Cardiac muscle cell (in vitro differentiated cells and primary cell): ENCODE measurements at places on chromosomes 7 and 10.

- DNase-seq: no peak
These were observed 930 bp downstream of the KNDC1 start for GRCh38 chr10:133160826-133161471.

DNA sequence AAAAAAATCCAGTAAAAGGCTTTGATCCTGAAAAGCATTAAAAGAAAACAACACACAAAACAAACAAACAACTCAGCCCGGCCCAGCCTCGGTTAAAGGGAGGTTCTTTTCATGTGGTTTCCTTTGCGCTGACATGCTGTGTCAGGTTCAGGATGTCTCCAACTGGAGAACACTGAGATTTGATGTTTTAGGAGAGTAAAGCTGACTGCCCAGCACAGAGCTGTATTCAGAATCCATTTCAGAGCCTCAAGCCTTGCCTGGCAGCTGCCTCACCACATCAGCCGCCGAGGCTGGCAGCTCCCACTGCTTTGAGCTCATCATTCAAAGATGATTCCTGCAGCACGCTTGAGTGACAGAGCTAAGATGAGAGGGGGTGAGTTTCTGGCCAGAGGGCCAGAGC is 205.8 kb upstream of the LYZL1 start:
- no peak for DNase-seq

DNA sequence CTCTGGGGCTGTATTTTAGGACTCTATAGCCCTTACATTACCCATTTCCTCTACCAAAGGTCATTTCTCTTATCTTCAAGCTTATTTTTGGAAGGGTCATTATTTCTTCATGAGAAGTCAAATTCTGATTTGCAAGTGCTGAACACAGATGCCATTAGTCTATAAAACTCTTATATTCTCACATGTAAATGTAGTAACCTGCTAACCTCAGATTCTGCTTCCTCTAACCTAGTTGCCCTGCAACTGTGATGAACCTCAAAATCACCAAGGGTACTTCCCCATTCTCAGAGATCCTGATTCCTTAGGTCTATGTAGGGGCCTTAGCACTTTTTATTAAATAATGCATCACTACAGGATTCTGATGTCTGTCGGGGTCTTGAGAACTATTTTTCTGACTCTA is 6.3 kb downstream of the FAS start:
- no peak for DNase-seq

- no peak for DNase-seq
These were observed 23.9 kb downstream of the SLC25A40 start for GRCh38 chr7:87852306-87852705.

DNA sequence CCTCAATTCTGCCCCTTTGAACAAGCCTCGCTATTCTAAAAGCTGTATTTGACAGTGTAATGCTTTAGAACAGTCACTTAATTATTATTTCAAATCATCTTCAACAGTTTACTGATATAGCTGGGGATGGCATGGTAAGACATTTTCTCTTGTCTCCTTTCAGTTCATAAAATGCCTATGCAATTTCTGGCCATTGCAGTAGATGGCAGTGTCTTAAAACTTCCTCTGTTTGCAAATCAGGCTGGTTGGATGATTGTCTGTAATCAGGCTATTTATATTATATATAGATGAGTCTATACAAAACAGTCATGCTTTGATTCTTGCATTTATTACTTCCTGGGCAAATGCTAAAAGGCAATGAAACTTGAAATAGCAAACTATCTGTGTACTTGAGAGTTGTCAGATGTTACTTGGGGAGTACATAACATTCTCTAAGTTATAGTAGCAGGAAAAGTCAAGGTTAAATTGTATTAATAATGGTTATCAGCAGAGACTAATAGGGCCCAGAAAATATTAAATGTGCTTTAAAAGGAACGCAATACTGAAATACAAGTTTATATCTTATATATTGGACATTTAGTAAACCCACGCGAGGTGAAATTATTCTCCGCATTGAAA is 55.5 kb upstream of the LHFPL3 start:
- DNase-seq: peak; percentile 36

GRCh38 chr10:21217748-21218367 is 307.6 kb downstream of the SKIDA1 start:
- no peak for DNase-seq

DNA sequence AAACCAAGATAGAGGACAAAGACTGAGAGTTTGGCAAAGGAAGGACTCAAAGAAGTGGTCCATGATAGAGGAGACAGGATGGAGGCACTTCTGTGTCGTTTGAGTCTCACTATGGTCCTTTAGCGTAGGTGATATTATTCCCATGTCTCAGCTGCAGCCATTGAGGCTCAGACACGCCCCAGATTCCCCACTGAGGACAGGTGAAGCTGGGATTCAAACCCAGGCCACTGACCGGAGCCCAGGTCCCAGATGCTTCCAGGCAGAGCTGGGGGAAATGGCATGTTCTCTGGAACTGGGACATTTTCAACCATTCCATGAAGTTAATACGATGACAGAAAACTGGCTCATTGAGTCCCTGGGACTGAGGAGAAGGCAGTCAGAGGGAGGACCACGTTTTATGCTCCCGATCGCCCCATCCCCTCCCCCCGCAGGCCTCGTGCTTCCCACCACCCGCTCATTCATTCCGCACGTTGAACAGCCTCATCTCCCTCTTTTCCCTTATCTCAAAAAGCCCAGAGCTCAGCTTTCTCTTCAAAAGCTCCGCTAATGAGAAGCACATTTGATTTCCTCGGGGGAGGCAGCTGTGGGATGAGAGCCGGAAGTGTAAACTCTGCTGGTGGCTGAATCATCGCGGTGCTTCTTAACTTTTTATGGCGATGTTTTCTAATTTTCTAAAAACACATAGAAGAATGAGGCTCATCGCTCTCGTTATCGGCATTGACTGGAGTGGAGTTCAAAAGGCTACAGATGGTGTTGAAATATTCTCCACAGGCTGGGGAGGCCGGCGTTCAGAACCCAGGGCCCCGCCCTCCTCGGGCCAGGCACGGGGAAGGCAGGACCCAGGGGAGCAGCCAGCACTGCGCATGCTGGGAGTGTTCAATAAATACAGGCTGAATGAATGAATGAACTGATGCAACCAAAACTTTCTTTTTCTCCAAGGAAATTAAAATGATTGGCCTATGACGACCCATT is 64.0 kb downstream of the OAT start:
- peak; percentile 50 for DNase-seq

DNA sequence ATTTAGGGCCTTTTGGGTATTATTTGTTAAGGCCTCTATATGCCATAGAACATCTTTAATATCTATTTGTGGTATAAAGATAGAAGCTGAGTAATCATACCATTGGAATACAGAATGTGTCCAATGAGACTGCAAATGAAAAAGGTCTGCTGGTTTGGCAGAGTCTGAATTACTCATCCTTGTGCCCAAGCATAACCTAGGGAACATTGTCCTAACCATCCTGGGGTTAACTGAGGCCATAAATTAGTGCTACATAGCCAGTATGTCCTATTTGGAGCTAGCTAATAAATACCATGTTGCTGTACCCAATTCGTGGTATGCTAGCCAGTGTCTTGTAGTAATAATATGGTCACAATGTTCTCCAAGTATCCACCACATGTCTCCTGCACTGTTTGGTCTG is 117.1 kb downstream of the ANKRD26 start:
- DNase-seq: no peak

- DNase-seq: no peak
These were observed 320.8 kb upstream of the ZNF32 start for GRCh38 chr10:43969506-43969905.

DNA sequence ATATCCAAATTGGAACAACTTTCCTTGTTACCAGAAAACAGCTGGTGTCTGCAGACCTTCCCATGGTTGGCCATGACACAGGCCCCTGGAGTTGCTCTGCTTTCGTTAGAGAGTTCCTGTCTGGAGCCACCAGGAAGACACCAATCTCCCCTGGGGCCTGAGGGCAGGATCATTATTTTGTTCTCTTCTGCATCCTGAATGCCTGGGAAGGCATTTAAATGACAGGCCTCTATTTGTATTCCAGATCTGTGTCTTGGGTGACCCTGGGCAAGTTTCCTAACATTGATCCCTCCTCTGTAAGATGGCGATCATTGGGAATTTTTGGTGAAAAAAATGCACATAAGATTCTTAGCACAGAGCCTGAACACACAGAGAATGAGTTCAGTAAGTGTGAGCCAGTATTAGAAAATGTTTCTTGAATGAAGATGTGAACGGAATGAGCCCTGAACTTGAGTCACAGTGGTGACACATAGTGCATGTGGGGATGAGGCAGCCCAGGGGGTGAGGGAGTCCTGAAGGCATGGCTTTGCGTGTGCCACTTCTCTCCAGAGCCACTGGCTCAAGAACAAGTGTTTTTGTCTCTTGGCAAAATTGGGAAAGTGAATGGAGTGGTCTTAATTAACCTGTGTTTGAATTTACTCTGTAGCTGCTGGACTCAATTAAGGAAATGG is 28.4 kb downstream of the BMPER start:
- peak; percentile 35 for DNase-seq

DNA sequence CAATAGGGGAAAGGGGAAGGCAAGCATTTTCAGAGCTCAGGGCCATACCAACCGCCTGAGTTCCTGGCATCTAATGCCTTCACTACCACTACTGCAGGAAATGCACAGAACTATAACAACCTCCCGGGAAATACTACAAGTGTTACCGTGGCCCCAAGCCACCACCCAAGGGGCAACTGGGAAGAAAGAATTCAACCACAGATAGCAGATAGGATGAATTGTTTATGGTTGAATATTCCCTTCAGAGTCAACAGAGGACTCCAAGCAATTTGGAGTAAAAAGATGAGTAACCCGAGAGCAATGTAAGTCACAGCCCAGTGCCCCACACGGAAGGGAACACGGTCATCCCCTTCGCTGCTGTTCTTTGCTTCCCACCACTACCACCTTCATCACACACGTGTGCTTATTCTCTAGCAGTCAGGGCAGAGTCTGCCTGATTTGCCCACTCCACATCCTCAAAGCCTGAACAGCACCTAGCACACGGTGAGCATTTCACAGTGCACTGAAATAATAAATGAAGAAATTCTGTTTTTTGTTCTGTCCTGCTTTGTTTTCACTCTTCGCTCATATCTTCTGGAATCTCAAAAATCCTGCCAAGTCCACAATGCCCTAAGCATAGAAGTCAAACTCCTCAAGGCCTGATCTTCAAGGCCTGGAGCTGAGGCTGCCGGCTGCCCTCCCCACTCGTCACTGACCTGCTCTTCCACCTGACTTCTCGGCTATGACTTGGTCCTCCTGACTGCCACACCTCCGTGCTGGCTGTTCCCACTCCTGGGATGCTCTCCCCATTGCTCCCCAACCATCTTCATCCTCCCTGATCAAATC is 221.1 kb downstream of the KCNMA1 start:
- DNase-seq: peak; percentile 82

GRCh38 chr10:1361411-1362105 is 305.4 kb downstream of the WDR37 start:
- DNase-seq: no peak

DNA sequence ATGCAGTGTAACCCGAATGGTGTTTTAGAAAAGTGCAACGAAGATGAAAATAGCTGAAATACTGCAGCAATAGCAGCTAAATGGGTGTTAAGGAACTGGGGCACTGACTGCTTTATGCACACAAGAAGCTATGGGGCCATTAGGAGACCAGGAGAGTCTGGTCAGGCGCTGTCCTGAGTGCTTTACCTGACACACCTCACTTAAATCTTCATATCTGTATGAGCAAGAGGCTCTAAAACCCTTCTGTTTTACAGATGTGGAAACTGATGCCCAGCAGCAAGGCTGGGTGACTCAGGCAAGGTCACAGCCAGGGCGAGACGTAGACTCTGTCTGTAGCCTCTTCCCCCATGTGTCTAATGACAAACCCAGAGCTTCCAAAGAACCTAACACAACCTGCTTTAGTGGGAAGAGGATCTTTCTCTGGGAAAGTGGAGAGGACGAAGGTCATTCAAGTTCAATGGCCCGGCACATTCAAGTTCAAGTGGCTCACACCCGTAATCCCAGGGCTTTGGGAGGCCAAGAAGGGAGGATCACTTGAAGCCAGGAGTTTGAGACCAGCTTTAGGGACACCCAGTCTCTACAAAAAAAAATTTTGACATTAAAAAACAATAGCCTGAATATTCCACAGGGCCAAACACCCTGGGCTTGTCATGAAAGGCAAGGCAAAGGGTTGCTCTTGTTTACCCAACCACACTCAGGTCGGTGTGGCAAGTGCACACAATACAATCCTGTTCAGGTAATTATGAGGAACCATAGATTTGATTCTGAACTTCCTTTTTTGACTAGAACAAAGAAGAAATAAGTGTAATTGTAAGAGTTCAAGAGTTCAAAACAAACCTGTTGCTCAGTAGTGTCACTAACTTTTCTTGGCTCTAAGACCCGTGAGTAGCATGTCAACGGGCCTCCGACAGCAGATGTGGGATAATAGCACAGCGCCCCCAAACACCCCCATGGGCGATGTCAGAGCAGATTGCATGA is 53.7 kb upstream of the KLF6 start:
- no peak for DNase-seq

- DNase-seq: no peak
These were observed 28.7 kb upstream of the RUFY2 start for GRCh38 chr10:68435803-68436202.

DNA sequence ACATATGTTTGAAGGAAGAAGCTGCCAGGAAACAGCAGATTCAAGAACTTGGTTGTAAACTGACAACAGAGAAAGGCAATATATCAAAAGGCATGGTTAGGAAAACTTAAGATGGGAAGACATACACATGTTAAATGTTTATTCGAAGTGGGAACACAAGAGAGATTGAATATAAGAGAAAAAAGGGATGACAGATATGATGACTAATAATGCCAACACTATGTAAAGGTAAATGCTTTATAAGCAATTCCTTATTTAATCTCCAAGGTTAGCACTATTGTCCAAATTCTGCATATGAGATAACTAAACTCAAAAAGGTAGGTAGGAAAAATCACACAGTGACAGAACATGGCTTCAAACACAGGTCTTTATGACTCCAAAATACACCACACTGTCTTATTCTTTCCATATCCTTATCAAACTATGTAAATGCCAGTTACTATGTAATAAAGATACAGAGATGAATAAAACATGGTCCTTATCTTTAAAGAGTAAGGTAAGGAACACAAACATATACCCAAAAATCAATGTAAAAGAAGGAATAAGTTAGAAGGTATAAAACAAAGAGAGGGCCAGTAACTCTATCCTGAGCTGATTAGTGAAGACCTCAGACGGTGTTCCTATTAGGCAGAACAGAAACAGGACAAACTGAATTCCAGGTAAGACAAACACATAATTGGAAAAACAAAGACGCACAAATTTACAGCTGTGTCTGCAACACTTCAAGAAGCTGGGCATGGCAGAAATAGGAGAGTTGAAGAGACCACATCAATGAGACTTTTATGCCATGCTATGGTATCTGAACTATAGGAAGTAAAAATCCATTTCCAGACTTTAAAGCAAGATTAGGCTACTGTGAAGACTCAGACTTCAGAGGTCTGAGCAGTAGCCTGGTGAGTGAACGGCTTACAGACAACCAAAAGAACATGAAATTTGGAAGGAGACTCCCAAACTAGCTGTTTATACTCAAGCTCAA is 56.1 kb downstream of the ABI1 start:
- no peak for DNase-seq

- DNase-seq: no peak
These were observed 14.7 kb upstream of the ZNF107 start for GRCh38 chr7:64651203-64651602.

- DNase-seq: no peak
These were observed 692.6 kb downstream of the SUGCT start for GRCh38 chr7:40827222-40828085.
